ENCODE measurements at places on chromosomes 4 and X. TPM values are rescaled to one million over a fixed set of nuclear protein-coding genes. Genes with fewer than 3 reads are reported as not detected.

Gene MED28
- 37.7 TPM for polyA plus RNA-seq

Gene CABS1
- polyA plus RNA-seq = not detected

Gene FREM3
- polyA plus RNA-seq = 0.60 TPM

Gene SAGE1
- not detected for polyA plus RNA-seq

Gene GCNA
- 0.38 TPM for polyA plus RNA-seq

Gene CLIC2
- not detected for polyA plus RNA-seq

Gene TMEM271
- polyA plus RNA-seq = not detected

Gene ZNF157
- polyA plus RNA-seq = 0.44 TPM

All from IgD-negative memory B cell (primary cell).